ENCODE measurements at places on chromosomes 3 and 15. TPM values are rescaled to one million over a fixed set of nuclear protein-coding genes. Genes with fewer than 3 reads are reported as not detected.

Gene EPHB1
- 0.60 TPM for total RNA-seq

DNA sequence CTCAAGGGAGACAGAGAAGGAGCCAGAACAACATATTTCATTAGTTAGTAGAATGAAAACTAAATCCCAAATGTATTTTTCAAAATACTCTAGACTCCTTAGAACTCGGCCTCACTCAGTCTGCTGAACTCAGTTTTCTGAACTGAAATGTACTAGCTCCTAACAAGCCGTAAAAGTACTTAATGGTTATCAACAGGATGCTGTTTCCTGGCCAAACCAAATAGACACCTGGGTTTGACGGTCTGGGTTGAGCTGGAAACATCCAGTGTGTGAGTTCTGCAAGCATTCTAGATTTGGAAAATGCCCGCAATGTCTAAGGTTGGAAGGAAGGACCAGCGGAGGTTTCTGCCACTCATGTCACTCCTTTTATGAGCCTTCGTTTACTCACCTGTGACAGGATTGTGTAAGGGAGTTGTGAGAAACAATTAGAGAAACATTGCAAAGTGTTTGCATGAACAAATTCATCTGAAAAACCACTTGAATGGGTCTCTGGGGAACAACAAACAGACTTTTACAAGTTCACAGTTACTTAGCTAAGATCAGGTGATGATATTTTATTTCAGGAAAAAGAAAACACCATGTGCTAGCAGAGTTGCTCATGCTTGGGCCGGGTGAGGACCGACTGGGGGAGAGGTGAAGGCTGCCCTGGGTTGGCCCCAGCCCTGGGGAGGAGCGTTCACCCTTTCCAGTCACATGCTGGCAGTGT is 151.0 kb downstream of the ALDH1A2 start:
- no peak for DNase-seq

Gene SKOR1
- total RNA-seq = 0.16 TPM

GRCh38 chr3:65914032-65914739 is 124.5 kb downstream of the MAGI1 start:
- no peak for DNase-seq

- DNase-seq = no peak
Measured at GRCh38 chr15:38528294-38528693, 36.3 kb downstream of the RASGRP1 start.

DNA sequence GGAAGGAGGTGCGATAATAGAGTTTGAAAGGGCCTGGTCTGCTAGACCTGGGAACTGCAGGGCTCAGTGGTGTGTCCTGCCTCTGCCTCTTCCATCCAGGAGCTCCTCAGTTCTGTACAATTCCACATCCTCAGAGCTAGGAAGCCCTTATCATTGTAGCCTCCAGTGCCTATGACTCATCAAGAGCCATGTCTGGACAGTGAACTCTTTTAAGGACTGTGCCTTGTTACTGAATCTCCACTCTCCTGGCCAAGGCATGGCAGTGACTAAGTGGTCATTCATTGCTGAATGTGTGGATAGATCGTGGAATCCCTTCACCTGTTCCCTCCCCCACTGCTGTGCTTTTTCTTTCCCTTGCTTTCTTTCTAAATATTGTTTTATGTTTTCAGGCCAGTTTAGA is 2.9 kb downstream of the TIMP4 start:
- DNase-seq = no peak

DNA sequence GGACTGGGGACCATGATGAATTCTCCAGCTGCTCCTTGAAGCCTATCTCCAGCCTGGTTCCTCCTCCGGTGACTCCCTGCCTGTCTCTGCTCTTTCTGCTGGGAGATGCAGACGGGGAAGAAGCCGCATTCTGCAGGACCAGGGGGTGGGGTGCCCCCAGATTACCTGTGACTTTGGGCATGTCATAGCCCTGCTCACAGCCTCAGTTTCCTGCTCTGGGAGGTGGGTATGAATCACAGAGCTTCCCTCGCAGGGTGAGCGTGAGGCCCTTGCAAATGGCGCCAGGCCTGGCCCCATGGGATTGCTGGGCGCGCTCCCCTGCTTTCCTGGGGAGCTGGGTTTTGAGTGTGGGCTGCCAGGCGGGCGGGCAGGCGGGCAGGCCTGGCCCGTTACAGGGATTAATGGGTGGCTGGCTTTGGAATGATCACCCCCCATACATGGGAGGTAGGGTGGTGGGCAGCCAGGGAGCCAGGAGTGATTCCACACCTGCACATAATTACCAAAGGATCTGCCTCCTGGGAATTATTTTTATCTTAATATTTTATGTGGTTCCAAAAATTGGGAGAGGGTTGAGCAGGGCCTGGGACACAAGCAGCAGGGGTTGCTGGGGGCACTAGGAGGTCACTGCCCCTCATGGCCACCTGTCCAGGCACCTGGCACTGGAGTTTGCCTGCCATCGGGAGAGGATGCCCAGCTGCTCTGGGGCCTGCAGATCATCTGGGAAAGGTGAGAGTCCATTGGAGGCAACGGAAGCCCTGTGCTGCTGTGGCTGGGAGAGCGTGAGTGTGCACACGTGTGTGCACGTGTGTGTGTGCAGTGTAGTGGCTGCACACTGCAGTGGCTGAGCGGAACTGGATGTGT is 106.8 kb downstream of the WNT7A start:
- no peak for DNase-seq

DNA sequence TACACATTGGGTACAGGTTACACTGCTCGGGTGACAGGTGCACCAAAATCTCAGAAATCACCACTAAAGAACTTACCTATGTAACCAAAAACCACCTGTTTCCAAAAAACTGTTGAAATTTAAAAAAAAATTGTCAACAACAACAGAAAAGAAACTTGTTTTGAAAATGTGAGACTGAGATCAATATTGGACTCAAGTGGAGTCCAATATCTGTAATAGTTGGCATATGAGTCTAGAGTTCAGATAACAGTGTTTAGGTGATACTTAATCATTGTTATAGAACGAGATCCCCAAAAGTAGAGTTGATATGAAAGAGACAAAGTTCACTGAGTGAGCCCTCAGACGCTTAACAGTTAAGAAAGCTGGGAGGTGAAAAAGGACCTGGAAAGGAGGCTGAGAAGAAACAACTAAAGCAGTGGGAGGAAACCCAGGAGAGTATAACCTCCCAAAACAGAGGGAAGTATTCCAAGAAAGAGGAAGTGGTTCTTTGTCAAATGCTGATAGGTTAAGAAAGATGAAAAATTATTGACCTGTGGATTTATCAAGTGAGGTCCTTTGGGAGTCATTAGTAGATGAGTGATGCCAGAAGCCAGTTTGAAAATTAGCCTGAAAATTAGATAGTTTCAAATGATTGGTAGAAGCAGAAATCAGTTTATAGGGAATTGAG is 388.6 kb upstream of the DPH6 start:
- DNase-seq = no peak

- no peak for DNase-seq
Measured at GRCh38 chr3:58352626-58353025, 19.9 kb downstream of the PXK start.

DNA sequence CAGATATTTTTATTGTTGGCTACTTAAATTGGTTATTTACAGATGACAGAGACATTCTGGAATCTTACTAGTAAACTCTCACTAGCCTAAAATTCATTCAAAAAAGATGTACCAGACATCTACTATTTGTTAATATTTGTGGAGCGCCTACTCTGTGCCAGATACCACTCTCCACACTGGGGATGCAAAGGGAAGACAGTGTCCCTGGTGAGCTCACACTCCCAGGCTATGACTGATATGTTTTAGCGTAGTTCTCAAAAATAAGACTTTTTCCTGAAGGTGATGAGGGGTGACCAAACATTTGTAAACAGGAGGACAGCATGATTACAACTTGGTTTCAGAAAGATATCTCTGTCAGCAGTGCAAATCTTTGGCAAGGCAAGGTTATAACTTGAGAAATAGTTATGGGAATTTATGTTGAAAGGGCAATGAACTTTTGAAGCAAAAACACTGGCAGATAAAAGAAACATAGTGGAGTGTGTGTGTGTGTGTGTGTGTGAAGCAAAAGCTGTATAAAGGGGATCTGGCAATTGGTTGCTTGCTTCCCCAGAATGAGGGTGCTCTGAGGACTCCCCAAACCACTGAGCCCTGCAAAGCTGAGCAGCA is 51.2 kb downstream of the HACD2 start:
- DNase-seq = no peak

Gene UBA3
- 89.3 TPM for total RNA-seq

GRCh38 chr3:108017587-108017986 is 73.2 kb downstream of the CD47 start:
- no peak for DNase-seq

DNA sequence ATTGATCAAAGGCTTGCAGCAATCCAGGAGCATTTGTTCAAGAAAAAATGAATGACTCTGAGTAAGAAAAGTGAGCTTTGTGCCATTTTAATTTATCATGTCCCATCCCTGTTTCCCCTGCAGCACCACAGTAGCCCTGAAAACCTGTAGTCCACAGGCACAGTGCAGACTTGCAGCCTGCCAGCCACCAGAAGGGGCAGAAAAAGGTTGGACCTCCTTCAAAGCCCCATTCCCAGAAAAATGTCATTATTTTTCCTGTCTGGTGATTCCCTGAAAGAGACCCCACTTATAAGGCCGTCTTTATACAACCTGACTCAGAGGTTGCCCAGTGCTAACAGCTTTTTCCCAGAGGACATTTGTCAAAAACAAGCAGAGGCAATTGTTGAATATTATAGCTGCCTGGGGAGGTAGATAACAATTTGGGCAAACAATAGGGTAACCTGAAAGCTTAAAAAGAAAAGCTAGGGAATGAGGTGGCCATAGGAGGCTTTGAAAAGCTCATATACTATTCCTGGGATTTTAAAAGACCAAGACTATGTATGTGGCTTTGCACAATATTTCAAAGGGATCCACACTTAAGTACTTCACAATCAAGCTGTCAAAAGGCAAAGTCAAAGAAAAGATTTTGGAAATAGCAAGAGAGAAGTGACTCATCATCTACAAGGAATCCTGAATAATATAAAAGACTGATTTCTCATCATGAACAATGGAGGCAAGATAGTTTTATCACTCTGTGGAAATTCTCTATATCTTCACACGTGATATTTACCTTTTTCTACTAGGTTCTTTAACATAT is 136.8 kb upstream of the PLXNA1 start:
- DNase-seq = no peak

Gene TMEM62
- total RNA-seq = 10.4 TPM

Gene SHC4
- 1.4 TPM for total RNA-seq

DNA sequence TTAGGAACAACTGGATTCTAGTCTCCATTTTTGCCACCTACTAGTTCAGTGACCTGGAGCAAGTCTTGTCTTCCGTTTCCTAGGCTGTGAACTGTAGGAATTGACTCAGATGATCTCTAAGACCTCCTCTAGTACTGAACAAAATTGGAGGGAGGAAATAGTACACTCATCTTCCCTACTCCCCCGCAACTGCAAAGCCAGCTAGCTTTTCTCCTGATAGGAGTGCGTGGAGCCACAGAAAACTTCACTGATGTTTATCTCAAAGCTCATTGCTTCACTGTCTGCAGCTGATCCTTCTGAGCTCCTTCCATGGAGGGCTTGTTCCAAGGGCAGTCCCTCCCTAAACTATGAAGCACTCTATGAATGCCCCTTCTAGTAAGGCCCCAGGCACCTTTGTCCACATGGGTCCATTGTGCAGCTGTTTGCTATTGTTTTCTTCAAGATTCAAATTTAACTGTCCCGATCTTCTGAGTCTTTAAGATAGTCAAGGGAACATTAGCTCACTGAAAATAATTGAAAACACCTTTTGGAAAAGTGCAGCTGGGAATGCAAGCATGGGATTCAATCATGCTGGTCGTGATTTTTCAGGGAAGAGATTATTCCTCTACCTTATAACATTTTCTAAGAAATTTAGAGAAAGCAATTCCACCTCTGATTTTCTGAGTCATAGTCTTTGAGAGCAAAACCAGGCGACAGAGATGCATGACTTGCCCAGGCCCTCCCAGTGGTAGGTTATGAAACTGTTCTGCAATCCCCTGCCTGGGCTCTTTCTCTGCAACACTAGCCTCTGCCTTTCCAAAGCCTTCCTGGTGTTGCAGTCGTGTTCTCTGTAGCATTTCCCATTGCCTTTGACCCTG is 24.3 kb downstream of the FILIP1L start:
- no peak for DNase-seq

GRCh38 chr3:22792533-22792932 is 410.6 kb upstream of the UBE2E2 start:
- DNase-seq = no peak

GRCh38 chr3:124919756-124920155 is 14.8 kb downstream of the MUC13 start:
- DNase-seq = no peak

DNA sequence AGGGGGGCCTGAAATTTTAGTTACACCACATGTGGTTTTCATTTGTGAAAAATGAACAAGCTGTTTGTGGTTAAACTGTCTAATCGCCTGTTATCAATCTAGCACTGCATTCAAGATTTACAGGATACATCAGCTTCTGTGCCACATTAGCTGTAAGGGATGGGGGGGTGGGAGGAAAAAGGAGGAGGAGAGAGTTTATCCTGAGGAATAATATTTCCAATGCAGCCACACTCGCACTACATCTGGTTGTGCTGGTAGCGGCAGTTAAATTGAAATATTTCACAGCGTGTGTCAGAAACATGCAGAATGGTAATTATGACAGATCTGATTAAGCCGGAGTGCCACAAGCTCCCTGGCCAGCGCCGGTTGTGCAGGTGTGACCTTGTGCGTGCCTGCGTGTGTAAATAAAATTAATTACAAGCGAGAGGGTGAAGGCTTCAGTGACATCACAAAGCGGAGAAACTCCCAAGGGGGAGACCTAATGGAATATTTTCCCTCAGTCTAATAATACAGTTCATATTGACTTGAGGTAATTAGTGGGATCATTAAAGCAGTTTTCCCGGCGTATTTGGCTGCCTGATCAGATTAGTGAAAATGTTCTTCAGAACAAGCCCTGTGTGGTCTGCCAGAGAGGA is 55.5 kb downstream of the SATB1 start:
- DNase-seq = no peak

DNA sequence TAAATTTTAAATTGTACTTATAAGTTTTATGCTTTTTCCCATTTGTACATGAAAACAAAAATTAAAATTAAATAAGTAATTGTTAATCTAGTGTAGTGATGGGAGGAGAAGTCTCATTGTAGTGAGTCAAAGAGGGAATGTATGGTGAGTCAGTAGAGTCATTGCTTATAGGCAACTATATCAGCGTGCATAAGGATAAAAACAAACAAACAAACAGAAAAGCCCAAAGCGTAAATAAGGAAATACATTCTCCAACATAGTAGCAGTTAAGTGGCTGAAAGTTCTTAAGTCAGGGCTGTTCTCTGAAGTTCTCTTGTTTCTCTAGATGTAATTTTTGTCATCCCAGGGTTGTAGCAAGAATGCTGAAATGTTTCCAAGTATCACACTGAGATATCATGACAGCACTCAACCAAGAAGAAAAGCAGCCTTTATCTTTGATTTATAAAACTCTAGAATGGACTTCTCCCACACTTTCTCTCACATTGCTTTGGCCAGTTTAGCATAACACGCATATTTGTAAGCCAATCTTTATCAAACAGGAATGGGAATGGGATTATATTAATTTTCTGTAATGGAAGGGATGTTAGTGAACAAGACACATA is 184.1 kb upstream of the TP63 start:
- DNase-seq = no peak

GRCh38 chr15:88467935-88468528 is 524 bp downstream of the MRPS11 start:
- DNase-seq = no peak

Data from activated naive CD4-positive, alpha-beta T cell treated with anti-CD3 and anti-CD28 coated beads, Interleukin-2, amount 50 U/mL, for 72 hours (primary cell).